NT2/D1 (cell line): ENCODE measurements at places on chromosomes 5 and 9.

- no peak for DNase-seq
Measured at GRCh38 chr5:132057498-132058255, 2.8 kb upstream of the IL3 start.

- no peak for DNase-seq
Measured at GRCh38 chr9:112755675-112756074, 5.1 kb downstream of the SNX30 start.

DNA sequence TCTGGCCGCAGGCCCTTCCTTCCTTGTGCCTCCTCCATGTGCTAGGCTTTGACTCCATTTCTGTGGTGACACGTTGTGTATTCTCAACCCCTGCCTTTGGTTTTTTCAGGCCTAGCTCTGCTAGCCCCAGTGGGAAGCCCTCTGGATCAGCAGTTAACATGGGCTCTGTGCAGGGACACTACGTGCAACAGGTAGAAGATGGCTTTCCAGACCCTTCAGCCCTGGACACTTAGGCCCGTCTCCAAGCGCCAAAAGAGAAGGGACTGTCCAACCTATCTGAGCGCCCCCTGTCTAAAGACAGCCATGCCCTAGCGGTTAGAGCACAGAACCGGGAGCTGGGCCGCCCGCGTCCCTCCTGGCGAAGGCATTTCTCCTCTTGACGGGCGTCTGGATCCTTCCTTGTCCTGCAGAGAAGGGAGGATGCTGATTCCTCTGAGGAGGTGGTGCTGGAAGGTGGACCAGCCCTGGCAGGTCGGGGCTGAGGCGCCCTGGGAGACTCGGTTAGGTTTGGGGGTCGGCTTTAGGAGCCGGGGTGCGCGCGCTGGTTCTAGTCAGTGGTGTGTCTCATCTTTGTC is 8.3 kb upstream of the POMT1 start:
- DNase-seq: no peak

- no peak for DNase-seq
Measured at GRCh38 chr5:75239681-75240080, 3.0 kb upstream of the ANKRD31 start.

DNA sequence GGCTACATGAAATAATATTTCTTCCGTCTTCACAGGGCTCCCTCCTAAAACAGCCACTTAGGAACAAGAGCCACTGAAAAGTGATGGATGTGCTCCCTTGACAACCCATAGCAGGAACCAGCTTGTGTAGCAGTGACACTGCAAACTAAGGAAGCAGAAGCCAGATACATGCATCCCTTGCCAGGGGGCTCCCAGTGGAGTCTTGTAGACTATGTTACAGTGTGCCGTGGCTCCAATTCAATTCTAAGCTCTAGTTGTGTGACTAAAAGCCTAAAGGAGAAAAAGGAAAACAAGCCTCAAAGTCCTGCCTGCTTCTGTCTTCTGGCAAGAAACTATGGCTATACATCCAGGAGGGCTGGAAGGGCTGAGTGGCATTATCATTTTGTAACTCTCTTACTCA is 12.2 kb upstream of the TAF1L start:
- DNase-seq: no peak

- no peak for DNase-seq
Measured at GRCh38 chr5:97009212-97009898, 73.5 kb downstream of the LNPEP start.

DNA sequence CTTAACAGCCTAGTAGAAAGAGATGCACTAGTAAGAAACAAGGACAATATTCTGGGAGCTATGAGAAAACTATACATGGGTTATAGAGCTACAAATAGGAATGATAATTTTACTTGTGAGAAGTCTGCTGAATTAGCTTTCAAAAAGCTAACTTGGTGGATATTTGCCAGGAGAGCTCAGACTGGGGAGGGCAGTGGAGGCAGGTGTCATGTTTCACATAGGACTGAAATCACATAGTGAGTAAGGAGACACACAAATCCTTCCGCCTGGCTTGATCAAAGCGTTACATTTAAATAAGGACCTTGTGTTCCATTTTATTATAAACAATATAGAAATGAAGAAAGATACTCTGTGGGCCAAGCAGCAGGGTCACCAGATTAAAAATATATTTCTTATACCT is 235.0 kb downstream of the ISL1 start:
- DNase-seq: no peak

DNA sequence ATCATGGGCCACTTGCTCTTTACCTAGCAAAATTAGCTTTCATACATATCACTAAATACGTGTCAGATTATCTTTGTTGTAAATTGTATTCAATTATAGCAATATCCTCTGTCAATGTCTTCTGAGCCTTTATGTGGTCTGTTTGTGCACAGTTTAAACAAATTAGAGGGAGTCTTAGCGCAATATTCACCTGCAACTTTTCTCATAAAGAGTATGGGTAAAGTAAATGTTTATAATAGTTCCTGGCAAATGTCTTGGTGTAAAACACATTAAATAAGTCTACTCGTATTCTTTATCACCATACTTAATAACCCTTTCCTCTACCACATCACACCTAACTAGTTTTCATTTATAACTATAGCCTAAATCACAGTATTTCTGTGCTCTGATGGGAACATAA is 169.0 kb downstream of the PCSK1 start:
- no peak for DNase-seq

DNA sequence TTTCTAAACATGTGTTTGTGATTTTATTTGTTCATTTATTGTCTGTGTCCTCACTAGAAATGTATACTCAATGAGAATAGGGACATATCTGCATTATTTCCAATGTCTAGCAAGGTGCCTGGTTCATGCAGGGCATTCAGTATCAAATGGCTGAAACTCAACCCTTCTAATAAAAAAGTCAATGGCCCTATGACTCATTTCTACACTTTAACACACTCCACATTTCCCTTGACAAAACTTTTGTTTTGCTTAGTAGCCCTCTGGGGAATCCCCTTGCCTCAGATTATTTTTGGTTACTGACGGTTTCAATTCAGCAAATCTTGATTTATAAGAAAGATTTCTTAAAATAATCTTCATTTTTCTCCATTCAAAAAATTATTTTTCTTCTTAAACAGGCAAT is 206.0 kb upstream of the DMRTA1 start:
- no peak for DNase-seq

GRCh38 chr5:127664093-127664492 is 15.2 kb downstream of the CTXN3 start:
- DNase-seq: no peak

- DNase-seq: no peak
Measured at GRCh38 chr9:105979290-105979689, 284.9 kb downstream of the TMEM38B start.
